ENCODE measurements at places on chromosomes 1 and 21.

DNA sequence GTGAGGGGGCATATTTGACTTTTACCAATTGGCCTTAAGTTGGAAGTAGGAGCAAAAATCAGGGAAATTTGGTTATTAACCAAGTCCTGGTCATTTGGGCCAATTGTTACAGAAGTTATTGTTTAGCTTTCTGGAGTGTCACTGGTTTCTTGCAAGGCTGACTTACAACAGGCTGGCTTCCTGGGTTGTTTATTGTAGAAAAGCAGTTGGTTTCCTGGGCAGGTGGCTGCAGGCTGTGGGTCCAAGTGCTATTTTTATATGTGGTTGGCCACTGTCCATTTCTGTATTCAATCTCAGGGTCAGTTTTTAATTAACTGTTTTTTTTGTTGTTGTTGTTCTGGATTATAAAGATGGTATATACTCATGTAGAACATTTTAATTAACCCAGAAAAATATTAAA is 174.1 kb downstream of the KCNJ6 start:
- no peak for DNase-seq

GRCh38 chr1:99279525-99279924 is 15.2 kb downstream of the PLPPR4 start:
- DNase-seq = no peak

- peak; percentile 39 for DNase-seq
Observed at GRCh38 chr1:157363660-157364140, 188.6 kb downstream of the FCRL5 start.

DNA sequence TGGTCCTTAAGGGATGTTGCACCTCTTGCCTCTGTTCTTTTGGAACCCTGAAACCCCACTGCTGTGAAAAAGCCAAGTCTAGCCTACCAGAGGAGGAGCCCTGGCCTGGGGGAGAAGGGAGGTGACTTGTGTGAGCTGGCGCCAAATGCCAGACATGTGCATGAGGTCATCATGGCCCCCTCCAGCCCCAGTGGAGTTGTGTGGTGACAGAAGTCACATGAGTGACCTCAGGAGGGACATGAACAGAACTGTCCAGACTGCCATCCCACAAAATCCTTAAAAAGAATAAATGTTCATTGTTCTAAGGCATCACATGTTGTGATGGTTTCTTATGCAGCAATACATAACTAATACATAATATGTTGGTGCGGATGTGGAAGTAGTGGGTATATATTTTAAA is 10.8 kb downstream of the HHAT start:
- DNase-seq = no peak

DNA sequence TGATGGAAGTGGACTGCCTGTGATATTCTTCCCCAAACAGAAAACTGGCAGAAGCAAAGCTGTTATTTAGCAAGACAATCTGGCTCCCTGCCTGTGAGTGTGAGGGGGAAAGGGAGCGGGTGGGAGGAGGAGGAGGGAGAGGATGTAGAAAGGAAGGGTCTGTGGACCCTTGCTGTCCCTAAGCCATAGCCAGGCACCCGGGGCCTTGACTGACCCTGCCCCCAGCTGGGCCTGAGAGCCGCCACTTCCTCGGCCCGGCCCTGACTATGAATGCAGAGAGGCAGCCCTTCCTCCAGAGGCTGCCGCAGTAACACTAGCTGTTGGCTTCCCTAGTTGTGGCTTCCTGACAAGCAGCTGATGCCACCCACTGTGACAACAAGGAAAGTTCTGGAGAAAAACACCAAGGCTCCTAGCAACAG is 13.9 kb downstream of the PLA2G2F start:
- DNase-seq = no peak

- no peak for DNase-seq
Observed at GRCh38 chr1:221392453-221392852, 349.4 kb downstream of the DUSP10 start.

- DNase-seq = no peak
Observed at GRCh38 chr1:162151900-162152829, 82.7 kb downstream of the NOS1AP start.

DNA sequence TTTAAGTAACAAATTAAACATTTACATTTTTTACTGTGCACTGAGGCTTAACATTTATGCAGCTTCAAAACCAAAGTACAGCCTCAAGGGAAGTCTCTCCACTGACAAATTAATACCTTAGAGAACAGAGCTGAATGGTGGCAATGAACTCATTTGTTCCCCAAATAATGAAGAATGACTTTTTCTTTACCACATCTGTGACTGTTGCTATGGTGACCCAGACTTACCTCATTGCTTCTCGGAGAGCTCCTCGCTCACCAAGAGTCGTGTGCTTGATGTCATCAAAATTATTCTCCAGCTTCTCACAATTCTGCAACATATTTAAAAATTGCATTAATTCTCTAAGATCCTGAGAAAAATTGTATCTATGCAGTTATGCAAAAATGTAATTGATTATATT is 92.9 kb downstream of the DPYD start:
- no peak for DNase-seq

- DNase-seq = no peak
Observed at GRCh38 chr1:168714012-168714411, 15.0 kb downstream of the DPT start.

DNA sequence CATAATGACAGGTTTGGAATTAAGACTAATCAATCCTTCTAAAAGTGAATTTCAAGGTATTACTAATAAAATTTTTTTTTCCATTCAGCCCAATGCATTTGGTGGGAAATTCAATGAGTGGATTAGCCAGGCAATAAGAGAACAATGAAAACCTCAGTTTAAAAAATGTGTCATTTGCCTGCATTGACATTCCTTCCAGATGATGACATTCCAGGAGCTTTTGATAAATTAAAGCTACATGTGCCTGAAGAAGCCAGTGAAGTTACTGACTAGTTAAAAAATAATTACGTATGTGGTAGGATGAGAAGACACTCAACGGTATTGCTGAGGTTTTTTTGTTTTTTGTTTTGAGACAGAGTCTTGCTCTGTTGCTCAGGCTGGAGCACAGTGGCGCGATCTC is 37.9 kb upstream of the RC3H1 start:
- DNase-seq = no peak

GRCh38 chr1:51058858-51059257 is 43.2 kb upstream of the C1orf185 start:
- no peak for DNase-seq

Data from NCI-H510A (cell line).